ENCODE measurements at places on chromosomes 11 and 22.
A peak's percentile ranks its signal among the peaks of the same experiment; 100 is the strongest.

- DNase-seq: no peak
Measured at GRCh38 chr22:27526901-27527300, 274.7 kb downstream of the MN1 start.

GRCh38 chr11:96228473-96228891 is 114.5 kb downstream of the MAML2 start:
- DNase-seq: peak; percentile 97

DNA sequence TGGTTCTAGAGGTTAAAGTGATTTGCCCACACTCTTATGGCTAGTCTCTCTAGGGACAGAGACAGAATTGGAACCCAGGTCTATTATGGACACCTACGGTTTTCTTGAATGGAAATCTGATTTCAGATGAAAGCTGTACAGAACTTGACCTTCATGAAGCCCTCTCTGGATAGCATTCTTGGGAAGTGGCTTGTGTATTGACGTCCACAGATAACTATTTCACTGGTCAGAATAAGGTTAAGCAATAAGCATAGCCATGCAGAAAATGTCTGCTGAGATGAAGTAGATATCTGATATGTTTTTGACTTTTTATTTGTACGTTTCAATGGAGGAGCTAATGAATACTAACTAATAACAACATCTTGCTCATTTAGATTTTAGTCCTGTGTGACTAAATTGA is 1.1 kb downstream of the TLCD5 start:
- no peak for DNase-seq

- DNase-seq: no peak
Measured at GRCh38 chr11:77619576-77620198, 17.9 kb downstream of the CLNS1A start.

DNA sequence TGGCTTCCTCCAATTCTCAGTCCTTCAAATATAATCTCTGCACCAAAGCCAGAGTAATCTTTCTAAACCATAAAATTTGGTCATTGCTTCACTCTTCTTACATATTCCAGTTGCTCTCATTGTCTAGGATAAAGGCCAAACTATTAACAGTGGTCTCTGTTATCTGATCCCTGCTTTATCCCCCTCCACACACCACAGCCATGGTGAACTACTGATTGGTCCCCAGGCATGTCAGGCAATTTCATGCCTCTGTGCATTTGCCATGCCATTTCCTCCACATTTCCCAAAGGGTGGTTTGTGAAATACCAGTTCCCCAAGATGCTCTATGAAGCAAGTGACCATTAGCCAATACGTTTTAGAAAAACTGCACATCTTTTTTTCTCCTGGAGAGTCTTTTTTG is 97.0 kb downstream of the FAM181B start:
- DNase-seq: no peak

DNA sequence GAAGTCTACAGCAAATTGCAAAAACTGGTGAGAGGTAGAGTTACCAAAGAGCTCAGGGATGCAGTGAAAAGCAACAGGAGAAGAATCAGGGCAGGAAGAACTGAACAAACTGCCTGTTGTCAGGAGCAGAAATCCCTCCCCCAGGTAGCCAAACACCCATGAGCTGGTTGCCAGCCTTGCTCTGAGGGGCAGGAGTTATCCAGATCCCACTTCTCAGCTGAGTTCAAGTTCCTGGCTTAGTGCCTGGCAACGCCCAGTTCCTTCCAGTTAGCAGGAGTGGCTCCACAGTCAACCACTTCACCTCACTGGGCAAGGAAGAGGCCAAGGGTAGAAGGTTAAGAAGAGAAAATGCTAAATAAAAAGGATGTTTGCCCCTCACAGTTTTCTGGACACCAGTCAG is 1.9 kb upstream of the MPZL2 start:
- DNase-seq: no peak

GRCh38 chr11:48005136-48005535 is 24.8 kb downstream of the PTPRJ start:
- DNase-seq: no peak

DNA sequence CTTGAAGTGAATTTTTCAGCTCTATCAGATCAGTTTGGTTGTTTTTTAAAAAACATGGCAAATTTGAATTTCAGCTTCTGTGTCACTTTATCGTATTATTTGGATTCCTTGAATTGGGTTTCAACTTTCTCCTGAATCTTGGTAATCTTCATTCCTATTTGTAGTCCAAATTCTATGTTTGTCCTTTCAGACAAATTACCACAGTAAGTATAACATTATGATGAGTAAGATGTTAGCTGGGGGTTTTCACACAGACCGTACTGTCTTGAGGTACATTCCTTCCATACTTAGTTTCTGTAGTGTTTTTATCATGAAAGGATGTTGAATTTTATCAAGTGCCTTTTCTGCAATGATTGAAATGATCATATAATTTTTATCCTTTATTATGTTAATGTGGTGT is 28.0 kb downstream of the OR5B17 start:
- DNase-seq: no peak

Data from glomerular endothelial cell (primary cell).